ENCODE measurements at places on chromosomes 7 and 10. TPM values are rescaled to one million over a fixed set of nuclear protein-coding genes. Genes with fewer than 3 reads are reported as not detected.

Gene ATP6V0E2
- total RNA-seq, result 18.4 TPM

Gene VAX1
- total RNA-seq, result not detected

Gene GRM8
- total RNA-seq, result not detected

Gene SMKR1
- total RNA-seq, result 0.56 TPM

Gene EBLN1
- total RNA-seq, result not detected

Gene ZNF716
- total RNA-seq, result not detected

Gene GTPBP4
- 71.3 TPM for total RNA-seq

Gene PSMA2
- total RNA-seq, result 287 TPM

Gene CALHM3
- not detected for total RNA-seq

Gene ATRNL1
- total RNA-seq, result 1.7 TPM

Gene ADRA2A
- not detected for total RNA-seq

Gene NKX1-2
- total RNA-seq, result 0.36 TPM

Gene PTPN20
- not detected for total RNA-seq

Gene UNC5B
- 11.4 TPM for total RNA-seq
